A673 (cell line): ENCODE measurements at places on chromosomes 1 and 21. TPM values are rescaled to one million over a fixed set of nuclear protein-coding genes. Genes with fewer than 3 reads are reported as not detected.

SLC30A7 gene
- 31.2 and 31.4 TPM in 2 replicates for total RNA-seq

POU2F1 gene
- 25.0 and 28.3 TPM in 2 replicates for total RNA-seq

GCSAML gene
- not detected in 2 replicates for total RNA-seq

C1orf141 gene
- not detected in 2 replicates for total RNA-seq

EXTL1 gene
- 0.07 TPM in 1 of 2 replicates, not detected in the other for total RNA-seq
